ENCODE measurements at places on chromosomes 3 and 15.

- DNase-seq, result no peak
Measured at GRCh38 chr15:30941520-30941919, 37.8 kb downstream of the FAN1 start.

- no peak for DNase-seq
Measured at GRCh38 chr3:127774647-127775046, 47.7 kb downstream of the MGLL start.

DNA sequence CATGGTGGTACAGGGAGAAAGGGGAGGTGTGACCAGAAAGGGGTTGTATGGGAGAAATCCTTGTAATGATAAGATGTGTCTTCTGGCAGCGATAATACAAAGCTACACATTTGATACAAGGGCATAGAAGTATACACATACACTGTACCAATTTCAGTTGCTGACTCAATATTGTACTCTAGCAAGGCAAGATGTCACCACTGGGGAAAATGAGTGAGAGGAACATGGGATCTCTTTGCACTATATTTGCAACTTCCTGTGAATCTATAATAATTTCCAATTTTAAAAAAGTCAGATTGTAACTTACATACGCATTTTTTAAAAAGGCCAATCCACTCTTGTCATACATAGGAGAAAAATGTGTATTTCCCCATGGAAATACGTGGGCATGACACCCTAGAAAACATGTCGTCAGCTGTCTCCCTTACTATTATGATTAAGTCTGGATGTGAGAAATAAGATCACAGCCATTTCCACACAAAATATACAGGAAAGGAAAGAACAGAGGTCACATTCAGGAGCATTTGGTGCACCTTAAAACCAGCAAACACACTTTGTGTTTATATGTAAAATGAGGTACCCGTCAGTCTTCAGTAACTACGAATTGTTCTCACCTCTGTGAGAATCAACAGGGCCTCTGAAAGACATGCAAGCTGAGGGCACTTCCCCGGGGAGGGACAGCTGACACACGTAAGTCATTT is 22.9 kb downstream of the PRR23E start:
- DNase-seq, result no peak

DNA sequence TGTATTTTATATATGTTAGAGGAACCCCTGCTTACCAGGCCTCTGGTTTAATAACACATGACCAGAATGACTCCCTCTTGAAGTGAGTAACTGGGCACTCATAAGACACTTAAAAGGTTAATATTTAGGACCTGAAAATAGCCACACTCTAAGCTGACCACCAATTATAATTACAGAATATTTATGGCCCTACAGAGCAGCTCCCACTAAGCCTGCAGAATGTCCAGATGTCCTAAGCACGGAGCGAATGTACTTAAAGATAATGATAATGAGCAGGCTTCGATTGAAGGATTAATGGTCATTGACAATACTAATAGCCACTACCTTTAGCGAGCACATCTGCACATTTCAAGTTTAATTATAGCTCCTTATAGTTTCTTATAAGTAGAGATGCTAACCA is 22.8 kb upstream of the KCTD6 start:
- DNase-seq, result no peak

DNA sequence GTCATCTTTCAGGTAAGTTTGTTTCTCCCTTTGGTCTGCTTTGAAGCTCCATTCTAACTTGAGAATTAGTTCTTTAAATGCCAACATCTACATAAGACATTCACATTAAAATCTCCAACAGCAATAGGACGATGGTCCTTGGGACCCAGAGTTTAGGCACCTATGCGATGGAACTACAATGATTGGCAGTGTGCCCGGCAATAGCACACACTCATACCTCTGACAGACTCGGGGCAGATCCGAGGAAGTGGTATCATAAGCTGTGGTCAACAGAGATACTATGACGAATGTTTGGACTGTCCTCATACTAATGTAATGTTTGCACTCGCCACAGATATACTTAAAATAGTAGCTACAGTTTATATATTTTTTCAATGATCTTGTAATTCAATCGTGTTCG is 34.2 kb upstream of the NR2F2 start:
- DNase-seq, result no peak

- DNase-seq, result no peak
Measured at GRCh38 chr15:57537072-57537471, 54.6 kb upstream of the MYZAP start.

- no peak for DNase-seq
Measured at GRCh38 chr3:4721511-4721911, 228.4 kb downstream of the ITPR1 start.

- DNase-seq, result peak; percentile 82
Measured at GRCh38 chr3:43998836-43999727, 242.6 kb upstream of the TOPAZ1 start.

DNA sequence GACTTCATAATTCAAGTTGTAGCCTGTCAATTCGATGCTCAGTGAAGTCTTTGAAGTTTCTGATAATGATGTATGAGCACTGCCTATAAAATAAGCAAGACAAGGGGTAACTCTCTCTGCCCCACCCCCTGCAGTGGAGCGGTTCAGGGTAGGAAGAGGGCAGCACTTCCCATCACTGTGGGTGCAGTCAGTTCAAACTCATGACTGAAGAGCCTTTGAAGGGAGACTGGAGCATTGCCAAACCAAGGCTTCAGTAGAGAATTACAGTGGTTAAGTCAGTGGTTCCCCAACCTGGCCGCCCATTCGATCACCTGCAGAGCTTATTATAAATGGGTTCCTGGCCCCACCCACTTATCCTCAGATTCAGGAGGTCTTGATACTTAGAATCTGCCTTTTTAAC is 190.6 kb downstream of the SHQ1 start:
- peak; percentile 29 for DNase-seq

DNA sequence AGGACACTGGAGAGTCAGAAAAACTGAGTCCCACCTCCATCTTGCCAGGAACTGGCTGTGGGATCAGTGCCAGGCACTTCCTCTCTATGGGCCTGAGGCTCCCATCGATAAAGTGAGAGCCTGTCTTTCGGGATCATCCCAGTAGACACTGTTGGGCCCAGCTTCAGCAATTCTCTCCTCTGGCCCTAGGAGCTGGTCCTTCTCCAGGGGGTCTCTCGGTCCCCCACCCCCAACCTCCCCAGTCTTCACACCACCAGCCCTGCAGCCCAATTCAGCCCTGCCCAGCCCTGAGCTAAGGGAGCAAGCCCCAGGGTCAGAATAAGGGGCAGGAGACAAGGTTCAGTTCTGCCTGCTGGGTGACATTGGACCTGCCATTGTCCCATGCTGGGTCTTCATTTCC is 4.5 kb upstream of the LCTL start:
- no peak for DNase-seq

GRCh38 chr15:60591496-60592370 is 112.8 kb upstream of the ICE2 start:
- peak; percentile 74 for DNase-seq

- DNase-seq, result no peak
Measured at GRCh38 chr3:146052056-146052790, 108.8 kb downstream of the PLOD2 start.

DNA sequence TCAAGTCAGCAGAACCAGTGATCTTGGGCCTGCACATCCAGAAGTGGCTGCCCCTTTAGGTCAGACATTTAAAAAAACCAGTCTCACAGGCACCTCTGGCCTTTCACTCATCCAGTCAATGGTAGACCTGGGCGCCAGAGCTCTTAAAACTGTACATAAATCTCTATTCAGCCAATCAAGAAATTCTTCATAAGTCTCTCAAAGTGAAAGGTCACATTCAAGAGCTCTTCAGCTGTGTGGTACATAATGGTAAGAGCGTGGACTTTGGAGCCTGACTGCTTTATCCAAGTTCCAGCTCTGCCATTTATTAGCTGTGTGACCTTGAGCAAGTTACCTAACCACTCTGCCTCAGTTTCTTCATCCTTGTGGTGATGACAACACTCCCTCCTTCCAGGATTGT is 22.3 kb upstream of the MORF4L1 start:
- no peak for DNase-seq
